ENCODE measurements at places on chromosomes 5 and 9. TPM values are rescaled to one million over a fixed set of nuclear protein-coding genes. Genes with fewer than 3 reads are reported as not detected.

GRCh38 chr5:135360278-135361274 lies 38.5 kb downstream of the MACROH2A1 start:
- ATAC-seq, result no peak

DNA sequence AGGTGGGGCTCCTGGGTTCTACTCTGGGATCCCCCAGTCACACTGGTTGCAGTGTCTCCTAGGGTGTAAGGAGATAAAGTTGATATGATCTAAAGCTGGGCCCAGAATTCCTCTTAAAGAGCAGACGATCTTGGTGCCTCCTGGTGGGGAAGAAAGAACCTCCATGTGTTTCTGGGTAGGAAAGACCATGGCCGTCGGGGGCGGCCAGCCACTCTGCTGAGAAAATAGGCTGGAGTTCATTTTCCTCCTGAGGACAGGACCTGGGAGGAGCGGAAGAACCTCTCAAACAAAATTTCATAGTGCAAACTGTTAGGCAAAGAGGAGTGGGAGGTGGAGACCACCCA lies 163.8 kb upstream of the TBC1D2 start:
- ATAC-seq, result no peak

DNA sequence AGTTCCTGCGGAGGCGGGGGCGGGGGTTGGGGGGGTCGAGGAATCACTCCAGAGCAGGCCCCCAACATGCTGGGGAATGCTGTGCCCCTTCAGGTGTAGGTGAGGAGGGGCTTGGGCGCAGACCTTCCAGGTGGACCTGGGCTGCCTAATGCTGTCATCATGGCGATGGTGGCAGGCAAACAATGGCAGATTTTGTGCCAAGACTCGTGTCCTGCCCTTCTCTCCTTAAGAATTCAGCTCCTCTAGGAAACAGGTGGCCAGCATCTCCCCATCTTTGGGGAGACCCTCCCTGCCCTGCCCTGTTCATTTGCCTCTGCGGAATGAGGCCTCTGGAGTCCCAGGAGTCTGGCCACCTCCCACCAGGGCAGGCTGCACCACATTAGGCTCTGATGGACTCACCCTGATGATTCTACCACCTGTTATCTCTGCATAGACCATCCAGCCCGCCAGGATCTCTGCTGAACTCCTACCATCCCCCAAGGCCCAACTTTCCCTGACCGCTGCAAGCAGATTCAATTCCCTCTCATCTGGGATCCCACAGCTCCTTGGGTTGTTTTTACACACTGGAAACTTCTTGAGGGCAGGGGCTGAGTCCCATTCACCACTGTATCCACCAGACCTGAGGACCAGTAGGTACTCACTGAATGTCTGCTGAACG lies 10.9 kb upstream of the SLC25A51 start:
- ATAC-seq, result no peak

Gene IRX2
- total RNA-seq, result 4.1 TPM

Gene S1PR3
- total RNA-seq, result 0.62 TPM

DNA sequence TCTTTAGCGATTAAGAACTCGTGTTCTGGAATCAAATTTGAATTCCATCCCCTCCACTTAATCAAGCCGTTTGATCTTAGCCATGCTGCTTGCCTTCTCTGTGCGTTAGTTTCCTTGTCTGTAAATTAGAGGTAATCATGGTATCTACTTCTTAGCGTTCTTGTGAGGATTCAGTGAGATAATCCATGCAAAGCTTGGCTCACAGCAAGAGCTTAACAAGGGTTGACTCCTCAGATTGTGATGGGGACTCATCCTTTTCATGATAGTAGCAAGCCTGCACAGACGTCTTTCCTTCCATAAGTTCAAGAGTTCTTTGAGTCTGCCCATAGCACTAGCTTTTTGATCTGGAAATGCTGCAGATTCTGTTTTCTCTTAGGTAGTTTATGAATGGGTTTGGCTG lies 72.8 kb downstream of the TRIO start:
- ATAC-seq, result no peak

DNA sequence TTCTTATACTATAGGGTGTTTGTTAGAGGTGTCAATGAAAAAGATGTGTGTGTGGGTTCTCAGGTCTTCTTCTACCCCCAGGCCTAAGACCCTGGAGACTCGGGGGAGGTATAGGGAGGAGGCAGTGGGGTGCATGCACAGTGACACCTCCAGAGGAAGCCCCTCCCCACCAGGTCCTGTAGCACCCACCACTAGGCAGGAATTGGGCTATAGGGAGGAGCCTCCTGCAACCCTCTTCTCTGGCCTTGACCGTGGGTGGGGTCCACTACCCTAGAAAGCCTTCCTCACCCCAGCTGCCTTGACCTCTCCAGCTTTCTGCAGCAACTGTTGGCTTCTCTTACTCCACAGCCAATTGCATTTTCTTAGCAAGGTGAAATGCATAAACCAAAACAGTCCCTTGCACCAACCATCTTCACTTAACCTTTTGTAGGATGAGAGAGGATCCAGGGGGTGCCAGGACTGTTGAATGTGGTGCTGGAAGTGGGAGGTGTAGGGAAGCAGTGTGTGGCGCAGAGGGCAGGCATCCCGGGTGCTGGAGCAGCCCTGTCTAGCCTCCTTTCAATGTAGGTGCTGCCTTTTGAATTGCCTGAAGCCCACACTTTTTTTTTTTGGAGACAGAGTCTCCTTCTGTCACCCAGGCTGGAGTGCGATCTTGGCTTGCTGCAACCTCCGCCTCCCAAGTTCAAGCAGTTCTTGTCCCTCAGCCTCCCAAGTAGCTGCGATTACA lies 128.5 kb downstream of the RGS3 start:
- ATAC-seq, result no peak

GRCh38 chr5:174140452-174141020 lies 95.0 kb downstream of the NSG2 start:
- peak; percentile 48 for ATAC-seq

- no peak for ATAC-seq
These were observed 293.8 kb upstream of the GRAMD2B start for GRCh38 chr5:126129431-126129830.

GRCh38 chr5:31626604-31627234 lies 12.2 kb upstream of the PDZD2 start:
- ATAC-seq, result no peak

Gene GFPT2
- total RNA-seq, result 2.8 TPM

DNA sequence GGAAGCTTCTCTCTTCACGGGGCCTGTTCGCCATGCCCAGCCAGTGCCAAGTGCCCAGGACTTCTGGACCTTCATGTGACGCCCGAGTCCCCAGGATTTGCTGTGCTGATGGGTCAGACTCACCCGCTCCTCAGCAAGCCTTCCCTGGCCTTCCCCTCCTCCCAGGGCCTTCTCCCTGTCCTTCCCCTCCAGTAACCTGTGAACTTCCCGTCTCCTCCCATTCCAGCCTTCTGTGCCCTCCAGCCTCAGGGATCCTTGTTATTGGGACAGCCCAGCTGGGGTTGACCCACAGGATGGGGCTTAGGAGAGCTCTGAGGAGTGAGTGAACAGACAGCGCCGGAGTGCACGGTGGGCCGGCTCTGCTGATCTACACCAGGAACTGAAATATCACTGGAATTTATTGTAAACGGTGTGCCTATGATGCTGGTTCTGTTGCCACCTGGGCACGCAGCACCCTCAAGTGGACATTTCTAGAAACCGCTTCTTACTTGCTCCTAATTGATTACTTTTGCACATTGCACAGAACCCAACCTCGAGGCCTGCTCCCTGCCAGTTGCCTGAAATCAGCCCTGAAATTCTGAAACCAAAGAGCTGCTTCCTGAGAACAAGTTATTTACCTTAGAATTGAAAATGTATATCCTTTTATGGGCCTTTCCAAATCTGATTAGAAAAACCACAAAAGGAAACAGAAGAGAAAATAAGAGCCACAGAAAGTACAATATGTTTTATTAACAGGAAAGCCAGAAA lies 1.5 kb downstream of the SPAAR start:
- no peak for ATAC-seq

GRCh38 chr5:58462623-58463230 lies 2.8 kb upstream of the PLK2 start:
- no peak for ATAC-seq

DNA sequence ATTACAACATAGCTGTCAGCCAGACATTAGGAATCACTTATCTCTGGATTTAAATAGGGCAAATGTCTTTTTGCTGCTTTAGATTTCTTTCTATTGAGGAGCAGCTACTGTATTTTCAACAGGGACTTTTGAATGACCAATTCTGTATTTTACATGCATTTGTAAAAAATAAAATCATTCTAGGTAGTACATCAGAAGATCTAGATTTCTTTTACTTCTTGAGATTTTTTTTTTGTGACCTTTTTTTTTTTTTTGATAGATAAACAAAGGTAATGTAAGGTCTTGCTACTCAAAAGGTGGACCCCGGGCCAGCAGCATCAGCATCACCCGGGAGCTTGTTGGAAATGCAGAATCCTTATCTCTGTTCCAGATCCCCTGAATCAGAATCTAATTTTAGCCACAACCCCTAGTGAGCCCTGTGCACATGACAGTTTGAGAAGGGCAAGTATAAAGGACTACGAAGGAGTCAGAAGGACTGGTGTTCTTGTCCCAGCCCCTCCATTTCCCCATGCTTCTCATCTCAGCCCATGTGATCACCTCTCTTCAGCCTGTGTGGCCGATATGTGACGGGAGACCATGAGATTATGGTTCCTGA lies 37.7 kb upstream of the CKMT2 start:
- ATAC-seq, result peak; percentile 23

DNA sequence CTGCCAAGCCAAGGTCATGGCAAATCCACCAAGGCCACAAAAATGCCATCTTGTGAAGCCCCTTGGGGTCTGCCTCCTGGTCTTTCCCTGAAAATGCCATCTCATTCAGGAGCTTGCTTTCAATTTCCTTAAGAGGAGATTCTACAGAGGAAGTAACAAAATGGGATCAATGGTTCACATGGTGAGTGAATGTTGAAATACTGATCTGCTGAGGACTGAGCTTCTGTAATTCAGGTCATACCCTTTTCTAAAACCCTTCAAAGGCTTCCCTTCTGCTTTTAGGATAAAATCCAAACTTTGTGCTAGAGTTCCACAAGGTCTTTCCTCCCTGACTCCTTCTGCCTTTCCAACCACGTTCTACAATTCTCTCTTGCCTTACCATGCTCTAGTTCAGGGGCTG lies 24.7 kb upstream of the NR3C1 start:
- no peak for ATAC-seq

Gene ADAMTS16
- total RNA-seq, result 0.25 TPM

Gene C7
- 0.39 TPM for total RNA-seq

GRCh38 chr5:170573114-170573513 lies 69.3 kb downstream of the KCNIP1 start:
- no peak for ATAC-seq
